Neural cell (in vitro differentiated cells): ENCODE measurements at places on chromosomes 5 and 9. TPM values are rescaled to one million over a fixed set of nuclear protein-coding genes. Genes with fewer than 3 reads are reported as not detected.

The GAS1 gene
- polyA plus RNA-seq, result 1.4 and 1.6 TPM in 2 replicates

The TMEM252 gene
- polyA plus RNA-seq, result not detected in 2 replicates

The SPINK6 gene
- not detected in 2 replicates for polyA plus RNA-seq

The TAF1L gene
- polyA plus RNA-seq, result not detected in 2 replicates

The SMIM27 gene
- 15.6 and 23.2 TPM in 2 replicates for polyA plus RNA-seq

The TICAM2 gene
- polyA plus RNA-seq, result not detected in 2 replicates

The SPINK1 gene
- not detected in 2 replicates for polyA plus RNA-seq

The CAVIN4 gene
- polyA plus RNA-seq, result 14.5 and 15.3 TPM in 2 replicates
